ENCODE measurements at places on chromosomes 2 and 18.
A peak's percentile ranks its signal among the peaks of the same experiment; 100 is the strongest.

DNA sequence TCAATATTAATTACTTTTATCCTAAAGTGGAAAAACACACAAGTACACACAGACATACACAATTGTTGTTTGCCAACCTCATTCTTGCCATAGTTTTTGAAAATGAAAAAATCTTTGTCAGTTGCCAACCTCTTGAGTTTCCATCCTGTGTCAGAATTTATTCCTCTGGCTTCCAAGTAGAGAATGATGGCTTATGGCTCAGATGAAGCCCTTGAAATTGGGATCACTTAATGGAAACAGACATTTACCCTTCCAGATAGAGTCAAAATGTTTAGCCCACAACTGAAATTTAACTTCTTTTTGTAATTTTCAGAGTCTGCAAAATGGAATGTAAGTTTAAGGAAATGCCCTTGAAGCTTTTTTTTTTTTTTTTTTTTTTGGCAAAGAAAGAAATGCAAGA is 321.6 kb upstream of the TNP1 start:
- DNase-seq, result no peak

- DNase-seq, result peak; percentile 59
Observed at GRCh38 chr2:40244675-40245074, 207.2 kb downstream of the SLC8A1 start.

- no peak for DNase-seq
Observed at GRCh38 chr18:77749089-77749488, 499.4 kb downstream of the GALR1 start.

DNA sequence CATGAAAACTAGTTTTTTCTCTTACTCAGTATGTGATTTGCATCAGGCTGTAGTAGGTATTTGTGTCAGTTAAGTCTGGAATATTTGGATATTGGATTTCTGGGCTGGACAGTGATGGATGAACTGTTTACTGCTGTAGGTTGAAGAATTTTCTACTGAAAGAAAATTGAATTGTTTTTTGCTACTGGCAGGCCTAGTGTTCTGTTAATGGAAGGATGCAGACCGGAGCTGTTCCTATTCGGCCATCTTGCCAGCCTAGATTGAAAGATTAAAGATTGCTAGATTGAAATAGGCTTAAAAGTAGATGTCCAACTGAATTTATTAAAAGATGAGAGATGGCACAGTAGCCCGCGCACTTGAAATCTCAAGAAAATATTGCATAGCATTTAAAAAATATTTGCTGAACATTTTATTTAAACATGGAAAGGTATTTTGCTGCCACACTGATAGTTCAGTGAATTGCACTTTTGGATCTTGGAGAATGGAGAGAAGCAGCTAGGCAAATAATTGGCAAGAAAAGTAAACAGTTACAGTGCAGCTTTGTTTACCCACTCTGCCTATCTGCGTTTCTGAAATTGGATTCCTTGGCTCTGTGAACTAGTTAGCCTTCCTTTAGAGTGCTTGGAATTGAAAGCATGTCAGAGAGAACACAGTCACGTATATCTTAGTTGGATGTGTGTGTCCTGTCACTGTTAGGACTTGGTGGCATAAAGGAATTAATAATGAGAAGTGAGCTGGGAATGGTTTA is 54.1 kb downstream of the EPB41L5 start:
- DNase-seq, result no peak

GRCh38 chr2:178306352-178307073 is 112.2 kb downstream of the OSBPL6 start:
- DNase-seq, result peak; percentile 56

DNA sequence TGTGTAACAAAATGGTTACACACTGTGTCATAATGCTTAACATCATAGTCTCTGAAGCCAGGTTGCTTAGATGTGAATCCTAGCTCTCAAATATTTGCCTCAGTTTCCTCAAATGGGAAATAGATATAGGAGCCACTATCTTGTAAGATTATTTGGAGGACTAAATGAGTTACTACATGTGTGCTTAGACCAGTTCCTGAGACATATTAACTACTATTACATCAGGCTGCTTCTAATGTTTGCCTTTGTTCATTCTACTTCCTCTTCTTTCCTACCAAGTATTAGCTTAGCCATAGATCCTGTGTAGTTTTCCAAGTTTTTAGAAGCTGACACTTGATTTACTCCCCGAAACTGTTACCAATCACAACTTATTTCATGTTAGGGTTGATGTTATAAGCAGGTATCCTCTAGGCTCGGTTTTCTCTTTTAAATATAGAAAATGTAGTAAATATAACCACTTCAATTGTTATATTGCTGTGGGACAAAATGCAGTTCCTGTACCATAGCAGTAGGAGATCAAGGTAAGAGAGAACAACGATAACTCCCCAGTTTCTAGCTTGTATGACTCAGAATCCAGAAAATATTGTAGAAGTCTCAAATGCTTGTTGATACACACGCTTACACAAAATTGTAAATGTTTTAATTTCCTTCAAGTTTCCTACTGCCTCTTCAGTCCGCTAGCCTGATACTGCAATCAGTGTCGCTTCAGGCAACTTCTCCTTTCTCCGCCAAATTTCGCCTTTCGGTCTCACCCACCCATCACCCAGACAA is 751 bp upstream of the DNAJC10 start:
- peak; percentile 71 for DNase-seq

DNA sequence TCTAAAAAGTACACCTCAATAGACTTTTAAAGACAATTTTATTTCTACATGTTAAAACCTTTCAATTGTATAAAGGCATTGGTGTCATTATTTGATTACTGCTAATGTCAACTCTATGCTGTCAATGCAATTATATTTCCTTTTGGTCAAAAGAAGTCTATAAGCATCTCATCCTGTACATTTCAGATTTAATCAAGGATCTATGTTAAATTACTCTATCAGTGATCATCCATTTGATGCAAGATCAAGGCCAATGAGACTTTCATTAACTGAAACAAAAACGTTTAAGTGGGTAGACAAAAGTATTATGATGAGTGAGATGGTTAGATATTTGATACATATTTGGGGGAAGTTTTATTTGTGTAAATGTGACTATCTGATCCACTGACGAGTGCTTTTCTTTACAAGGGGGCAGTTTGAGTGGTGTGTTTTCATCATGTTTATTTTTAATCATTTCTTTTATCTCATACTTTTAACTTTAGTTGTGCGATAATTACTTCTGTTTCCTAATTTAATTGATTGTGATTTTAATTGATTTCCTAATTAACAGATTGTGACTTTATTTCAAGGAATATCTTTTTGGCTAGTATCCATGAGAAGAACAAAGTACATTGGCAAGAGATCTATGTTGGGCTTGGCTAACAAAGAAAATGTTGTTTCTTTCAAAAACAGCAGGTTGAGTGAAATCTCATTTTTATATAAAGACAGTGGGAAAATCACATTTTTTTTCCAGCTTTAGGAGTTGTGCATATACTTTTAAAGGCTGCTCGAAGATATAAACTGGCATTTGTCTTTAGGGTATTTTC is 1.1 kb downstream of the ARHGAP28 start:
- no peak for DNase-seq

- DNase-seq, result no peak
Observed at GRCh38 chr2:74957886-74958273, 563 bp upstream of the POLE4 start.

- DNase-seq, result no peak
Observed at GRCh38 chr18:13446610-13447461, 228.3 kb downstream of the LDLRAD4 start.

DNA sequence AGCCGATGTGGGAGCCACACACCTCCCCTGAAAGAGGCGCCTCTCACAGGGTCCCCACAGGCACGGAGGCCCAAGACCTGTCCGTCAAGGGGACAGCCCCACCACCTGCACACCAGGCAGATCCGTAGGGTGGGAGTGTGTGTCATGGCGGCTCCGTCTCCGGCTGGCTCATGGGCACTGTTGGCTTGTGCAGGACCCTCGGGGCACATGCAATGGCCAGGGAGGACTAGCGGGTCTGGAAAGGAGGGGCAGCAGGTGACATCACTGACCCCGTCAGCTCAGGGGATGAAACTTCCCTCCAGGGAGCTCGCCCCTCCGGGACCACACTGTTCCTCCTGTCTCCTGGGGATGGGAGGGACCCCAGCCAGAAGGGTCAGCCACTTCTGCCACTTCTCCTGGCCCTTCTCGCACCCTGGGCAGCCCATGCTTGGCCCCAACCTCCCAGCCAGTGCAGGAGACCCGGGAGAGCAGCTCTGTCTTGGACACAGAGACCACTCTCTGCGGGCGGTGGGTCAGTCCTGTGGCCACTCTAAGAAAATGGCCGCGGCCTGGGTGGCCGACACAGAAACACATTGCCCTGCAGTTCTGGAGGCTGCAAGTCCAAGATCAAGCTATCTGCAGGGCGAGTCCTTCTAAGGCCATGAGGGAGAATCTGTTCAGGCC is 75.1 kb upstream of the TWIST2 start:
- DNase-seq, result no peak

GRCh38 chr2:207238831-207239701 is 73.3 kb upstream of the KLF7 start:
- no peak for DNase-seq

DNA sequence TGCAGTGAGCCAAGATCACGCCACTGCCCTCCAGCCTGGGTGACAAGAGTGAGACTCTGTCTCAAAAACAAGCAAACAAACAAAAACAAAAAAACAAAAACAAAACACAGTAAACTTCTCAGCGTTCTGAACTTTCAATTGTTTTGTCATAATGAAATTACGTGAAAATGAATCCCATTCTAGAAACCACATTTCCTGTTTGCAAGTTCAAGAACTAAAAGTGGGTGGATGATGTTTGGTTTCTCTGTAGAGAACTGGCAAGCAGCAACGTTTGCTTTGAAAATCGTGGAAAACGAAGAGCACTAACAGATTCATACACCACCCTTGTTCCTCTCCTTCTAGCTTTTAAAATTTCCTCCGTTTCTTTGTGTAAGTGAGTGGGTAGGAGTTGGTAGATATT is 226.1 kb upstream of the LYPD1 start:
- no peak for DNase-seq

- no peak for DNase-seq
Observed at GRCh38 chr18:5142859-5143258, 54.2 kb downstream of the AKAIN1 start.

DNA sequence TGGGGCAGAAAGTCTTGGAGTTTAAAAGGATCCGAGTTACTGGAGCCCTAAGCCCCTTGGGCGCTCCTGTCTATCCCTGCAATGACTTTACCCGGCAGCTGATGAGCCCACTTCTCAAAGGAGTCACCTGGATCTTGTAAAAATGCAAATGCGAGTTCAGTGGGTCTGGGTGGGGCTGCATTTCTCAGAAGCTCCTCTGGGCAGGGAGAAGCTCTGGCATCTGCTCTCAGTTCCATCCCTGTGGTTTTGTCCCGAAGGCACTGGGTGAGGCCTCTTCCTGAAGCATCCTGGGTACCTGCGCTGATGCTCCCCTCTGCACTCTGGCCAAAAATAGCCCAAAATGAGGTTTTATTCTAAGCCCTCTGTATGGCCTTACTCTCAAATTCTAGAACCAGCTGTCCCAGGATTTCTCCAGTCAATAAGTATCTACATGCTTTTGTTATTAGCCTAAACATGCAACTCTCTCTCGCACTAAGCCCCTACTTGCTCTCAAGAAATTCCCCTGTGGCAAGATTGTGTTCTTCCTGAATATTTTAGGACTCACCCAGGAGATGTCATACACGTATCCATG is 167.8 kb upstream of the APCDD1 start:
- DNase-seq, result no peak

DNA sequence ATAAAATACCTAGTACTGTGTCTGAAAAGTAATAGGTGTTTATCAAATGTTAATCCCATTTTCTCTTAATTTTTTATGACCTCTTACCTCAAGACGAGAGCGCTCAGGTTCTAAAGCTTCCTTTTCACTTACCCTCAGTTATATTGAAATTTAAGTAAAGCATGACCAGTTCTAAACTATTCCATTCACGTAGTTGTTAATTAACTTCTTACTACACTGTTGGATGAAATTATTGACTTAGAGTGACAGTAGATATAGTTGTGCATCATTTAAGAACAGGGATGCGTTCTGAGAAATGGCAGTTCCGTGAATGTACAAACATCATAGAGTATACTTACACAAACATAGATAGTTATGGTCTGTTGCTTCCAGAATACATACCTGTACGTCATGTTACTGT is 20.1 kb upstream of the HTR2B start:
- no peak for DNase-seq

DNA sequence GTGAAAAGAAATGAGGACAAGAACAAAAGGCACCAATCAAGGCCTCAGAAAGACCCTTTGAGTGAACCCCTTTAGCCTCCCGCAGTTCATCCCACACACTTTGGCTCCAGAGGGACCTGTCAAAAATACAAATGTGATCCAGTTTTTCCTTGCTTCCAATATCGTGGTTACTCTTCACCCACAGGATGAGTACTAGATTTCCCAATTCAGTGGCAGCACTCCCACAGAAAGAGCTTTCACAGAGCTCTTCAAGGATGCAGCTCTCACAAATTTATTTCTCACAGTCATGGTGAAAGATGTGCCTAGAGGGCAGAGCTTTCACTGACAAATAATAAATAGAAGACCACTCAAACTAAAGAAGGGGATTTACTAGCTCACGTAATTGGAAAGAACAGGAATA is 3.0 kb upstream of the GFPT1 start:
- DNase-seq, result no peak

DNA sequence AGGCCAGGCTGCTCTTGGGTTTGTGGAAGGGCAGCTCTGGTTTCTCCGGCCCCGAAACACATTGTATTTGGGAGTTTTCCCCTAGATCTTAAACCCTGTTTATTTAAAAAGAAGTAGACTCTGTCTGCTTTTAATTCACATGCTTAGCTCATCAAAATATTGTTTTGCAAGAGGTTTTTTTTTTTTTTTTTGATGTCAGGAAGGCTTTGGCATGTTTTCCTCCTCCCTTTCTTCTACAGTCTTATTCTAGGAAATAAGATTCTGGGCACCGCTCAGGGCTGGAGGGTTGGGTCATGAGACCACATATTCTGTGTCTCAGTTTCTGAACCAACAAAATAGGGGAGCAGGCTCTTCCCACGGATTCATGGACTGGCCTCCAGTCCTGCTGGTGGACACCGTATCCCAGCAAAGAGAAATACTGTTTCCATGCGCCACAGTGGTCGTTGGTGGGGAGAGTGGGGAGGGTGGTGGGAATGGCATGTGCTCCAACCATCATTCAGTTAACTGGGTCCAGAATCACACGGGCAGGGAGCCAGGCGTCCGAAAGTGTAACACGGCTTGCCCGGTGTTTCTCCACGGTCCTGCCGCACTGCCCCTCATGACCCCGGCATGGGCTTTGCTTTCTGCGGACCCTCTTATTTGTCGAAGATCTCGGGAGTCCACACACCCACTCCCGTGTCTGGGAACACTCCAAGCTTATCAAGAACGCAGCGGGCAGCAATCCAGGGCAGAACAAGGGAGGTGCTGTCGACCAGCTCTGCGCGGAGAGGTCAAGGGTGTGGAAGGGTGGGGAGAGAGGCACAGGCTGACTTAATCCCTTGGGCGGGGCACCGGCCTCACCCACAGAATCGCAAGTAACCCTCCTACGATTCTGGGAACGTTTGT is 176.7 kb downstream of the GLI2 start:
- no peak for DNase-seq

DNA sequence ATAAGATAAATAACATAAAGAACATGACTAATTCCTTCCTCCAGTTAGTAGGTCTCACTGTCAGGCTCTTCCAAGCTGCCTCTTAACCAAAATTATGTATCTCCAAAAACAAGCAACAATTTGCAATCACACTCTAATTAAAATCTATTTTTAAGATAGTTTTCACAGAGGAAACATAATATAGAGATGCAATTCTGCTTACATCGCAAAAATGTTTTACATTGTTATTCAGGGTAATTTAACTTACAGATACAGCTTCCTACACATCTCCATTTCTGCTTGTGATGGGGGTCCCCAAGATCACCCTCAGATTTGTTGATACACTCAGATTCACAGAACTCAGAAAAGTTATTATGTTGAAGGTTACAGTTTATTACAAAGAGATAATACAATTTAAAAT is 115.5 kb downstream of the DSC3 start:
- DNase-seq, result no peak

- no peak for DNase-seq
Observed at GRCh38 chr18:7619676-7620075, 52.6 kb downstream of the PTPRM start.

All from RKO (cell line).